ENCODE measurements at places on chromosomes 6 and 20.
A peak's percentile ranks its signal among the peaks of the same experiment; 100 is the strongest.

- no peaks in the 10 kb centered on the region for H3K36me3 ChIP-seq
- no peak overlapping the region for H3K4me3 ChIP-seq
- H3K4me1 ChIP-seq: no peaks in the 10 kb centered on the region
Observed at GRCh38 chr6:22349528-22349927, 52.7 kb upstream of the PRL start.

DNA sequence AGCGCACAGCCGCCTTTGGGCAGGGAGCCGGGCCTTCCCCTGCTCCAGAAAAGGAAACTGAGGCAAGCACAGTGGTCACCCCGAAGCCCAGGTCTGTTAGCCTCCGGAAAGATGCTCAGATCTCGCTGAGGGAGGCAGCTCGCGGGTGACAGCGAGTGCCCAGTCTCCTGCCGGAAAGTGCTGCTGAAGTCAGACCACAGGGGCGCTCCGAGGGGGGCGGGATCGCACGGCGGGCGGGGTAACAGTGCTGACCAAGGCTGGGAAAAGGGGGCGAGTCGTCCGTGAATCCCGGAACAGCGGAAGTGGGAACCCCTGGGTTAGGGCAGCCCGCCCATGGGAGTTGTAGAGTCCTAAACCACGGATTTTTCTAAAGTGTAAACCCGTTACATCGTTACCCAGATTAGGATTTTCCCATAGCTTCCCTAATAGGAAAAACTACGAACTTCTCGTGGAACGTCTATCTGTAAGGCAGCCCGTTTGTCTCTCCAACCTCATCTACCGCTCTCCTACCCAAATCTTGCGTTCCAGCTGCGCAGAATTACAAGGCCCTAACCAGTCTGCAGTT lies 504 bp downstream of the VPS16 start:
- H3K4me1 ChIP-seq: peaks cover 15% of the 10 kb centered on the region
- DNase-seq: peak; percentile 91
- H3K36me3 ChIP-seq: peaks cover 47% of the 10 kb centered on the region
- peak overlapping the region; percentile 88 for H3K4me3 ChIP-seq
- H3K27ac ChIP-seq: peak overlapping the region; percentile 66

DNA sequence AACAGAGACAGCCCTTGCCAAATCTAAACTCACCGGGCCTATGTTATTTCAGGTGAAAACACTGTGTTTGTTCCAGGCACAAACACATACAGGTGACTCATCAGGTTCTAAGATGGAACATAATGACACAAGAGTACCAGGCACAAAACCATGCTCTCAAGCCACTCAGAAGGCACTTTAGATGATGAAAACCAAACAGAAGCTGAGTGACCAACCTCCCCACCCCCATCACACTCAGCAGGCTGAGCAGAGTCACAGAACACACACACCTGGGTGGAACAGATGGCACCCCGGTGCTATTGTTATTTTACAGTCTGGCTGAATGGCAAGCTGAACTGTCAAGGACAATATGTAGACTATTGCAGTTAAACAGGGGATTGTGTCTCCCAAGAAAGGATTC lies 20.6 kb upstream of the NKX2-2 start:
- no peak for DNase-seq
- H3K27ac ChIP-seq: no peak overlapping the region
- H3K4me1 ChIP-seq: no peaks in the 10 kb centered on the region
- peaks cover 28% of the 10 kb centered on the region for H3K27me3 ChIP-seq
- H3K36me3 ChIP-seq: no peaks in the 10 kb centered on the region

DNA sequence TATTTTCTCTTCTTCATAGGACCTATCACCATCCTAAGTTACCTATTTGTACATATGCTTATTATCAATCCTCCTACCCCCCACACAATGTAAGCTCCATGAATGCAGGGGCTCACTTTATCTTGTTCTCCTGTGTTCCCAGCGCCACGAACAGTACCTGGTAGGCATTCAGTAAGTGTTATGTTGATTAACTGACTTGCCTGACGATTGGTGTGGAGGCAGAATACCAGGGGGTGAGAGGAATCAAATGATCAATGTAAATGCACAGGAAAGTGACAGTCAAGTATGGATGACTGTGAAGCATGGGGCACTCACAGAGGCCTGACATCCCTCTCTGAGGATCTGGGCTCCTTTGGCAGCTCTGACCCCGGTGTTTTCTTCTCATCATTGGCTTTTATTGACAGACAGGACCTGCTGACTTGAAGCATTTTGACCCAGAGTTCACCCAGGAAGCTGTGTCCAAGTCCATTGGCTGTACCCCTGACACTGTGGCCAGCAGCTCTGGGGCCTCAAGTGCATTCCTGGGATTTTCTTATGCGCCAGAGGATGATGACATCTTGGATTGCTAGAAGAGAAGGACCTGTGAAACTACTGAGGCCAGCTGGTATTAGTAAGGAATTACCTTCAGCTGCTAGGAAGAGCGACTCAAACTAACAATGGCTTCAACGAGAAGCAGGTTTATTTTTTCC lies 6.1 kb upstream of the IFT52 start:
- no peaks in the 10 kb centered on the region for H3K27me3 ChIP-seq
- peak; percentile 83 for DNase-seq
- H3K4me3 ChIP-seq: no peak overlapping the region
